Ecto neural progenitor cell (in vitro differentiated cells): ENCODE measurements at places on chromosomes 16 and 17.
A peak's percentile ranks its signal among the peaks of the same experiment; 100 is the strongest.

- no peak for DNase-seq
These were observed 79.8 kb downstream of the ARHGAP17 start for GRCh38 chr16:24935336-24935735.

GRCh38 chr17:45302649-45303173 lies 14.1 kb downstream of the MAP3K14 start:
- DNase-seq = no peak

- no peak for DNase-seq
These were observed 21.6 kb upstream of the SCNN1B start for GRCh38 chr16:23280483-23280967.

GRCh38 chr16:66296591-66296990 lies 69.9 kb upstream of the CDH5 start:
- no peak for DNase-seq

DNA sequence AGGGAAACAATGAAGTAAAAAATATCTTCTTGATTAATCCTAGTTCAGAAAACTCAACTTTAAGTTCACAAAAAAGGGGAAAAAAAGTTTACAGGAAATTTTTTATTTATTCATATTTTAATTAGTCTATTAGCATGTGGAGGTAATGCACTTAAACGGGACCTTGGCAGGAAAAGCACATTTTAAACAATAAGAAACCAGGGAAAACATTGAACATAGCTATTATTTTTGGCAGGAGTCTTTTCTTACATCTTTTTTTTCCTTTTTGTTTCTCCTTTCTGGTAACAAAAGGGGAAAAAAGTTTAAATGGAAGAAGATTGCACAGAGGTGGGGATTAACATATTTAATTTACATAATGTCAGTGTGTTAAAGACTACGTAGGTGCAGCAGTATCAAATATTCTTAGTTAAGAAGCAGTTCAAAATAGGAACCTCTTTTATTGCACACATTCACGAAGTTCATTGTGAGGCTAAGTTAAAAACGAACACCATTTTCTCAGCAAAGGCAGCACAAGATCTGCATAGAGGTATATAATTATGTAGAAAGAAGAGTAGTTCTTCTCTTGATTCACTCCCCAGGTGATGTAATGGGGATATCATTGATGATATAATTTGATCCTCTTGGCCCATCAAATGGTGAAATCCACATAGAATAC lies 940.5 kb downstream of the CDH11 start:
- DNase-seq = no peak

GRCh38 chr16:79008869-79009179 lies 591.7 kb downstream of the MAF start:
- DNase-seq = no peak

DNA sequence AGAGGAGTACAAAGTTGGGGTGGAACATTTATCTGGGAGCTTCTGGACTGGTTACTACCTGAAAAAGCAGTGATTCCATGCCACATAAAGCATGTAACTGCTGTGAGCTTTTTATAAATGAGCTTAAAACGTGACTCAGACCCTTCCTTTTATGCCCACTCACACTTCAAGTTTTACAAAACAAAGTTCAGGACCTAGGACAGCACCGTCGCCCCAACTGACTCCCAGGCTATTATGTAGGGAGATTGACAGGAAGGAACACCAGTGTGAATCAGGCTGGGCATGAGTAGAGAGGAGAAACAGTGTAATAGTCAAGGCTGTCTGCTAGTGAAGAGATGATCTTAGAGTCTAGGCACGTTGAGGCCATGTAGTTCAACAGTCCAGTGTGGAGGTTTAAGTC lies 91.6 kb upstream of the DNAH9 start:
- peak; percentile 75 for DNase-seq

- DNase-seq = no peak
These were observed 81.7 kb upstream of the GNG13 start for GRCh38 chr16:882256-882655.

GRCh38 chr17:35448214-35448898 lies at the start of gene SLFN13:
SLFN13 (minus strand) TSS chr17:35448766; CDS start chr17:35445680, 3,086 bp downstream.
- peak; percentile 83 for DNase-seq

- no peak for DNase-seq
These were observed 11.4 kb downstream of the MYL4 start for GRCh38 chr17:47220531-47220999.

DNA sequence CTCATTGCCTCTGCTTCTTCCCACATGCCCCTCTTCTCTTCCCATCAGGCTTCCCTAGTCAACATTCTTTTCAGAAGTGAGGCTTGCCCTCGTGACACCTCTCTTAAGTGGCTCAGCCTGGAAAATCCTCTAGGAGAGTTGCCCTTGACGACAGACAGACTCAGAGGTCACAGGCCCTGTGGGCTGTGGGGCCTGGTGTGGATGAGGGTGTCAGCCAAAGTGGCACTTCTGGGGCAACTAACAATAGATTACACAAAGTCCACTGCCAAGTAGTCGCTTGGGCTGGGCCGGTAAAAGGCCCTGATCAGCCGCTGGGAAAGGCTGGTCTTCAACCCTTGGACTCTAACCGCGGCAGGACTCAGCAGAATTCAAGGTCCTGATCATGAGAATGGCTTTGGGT lies 33.7 kb upstream of the METTL16 start:
- DNase-seq = no peak

- DNase-seq = peak; percentile 4
These were observed 12.4 kb downstream of the TENT4B start for GRCh38 chr16:50165473-50165872.

GRCh38 chr16:85778873-85779272 lies 20.5 kb downstream of the EMC8 start:
- no peak for DNase-seq

DNA sequence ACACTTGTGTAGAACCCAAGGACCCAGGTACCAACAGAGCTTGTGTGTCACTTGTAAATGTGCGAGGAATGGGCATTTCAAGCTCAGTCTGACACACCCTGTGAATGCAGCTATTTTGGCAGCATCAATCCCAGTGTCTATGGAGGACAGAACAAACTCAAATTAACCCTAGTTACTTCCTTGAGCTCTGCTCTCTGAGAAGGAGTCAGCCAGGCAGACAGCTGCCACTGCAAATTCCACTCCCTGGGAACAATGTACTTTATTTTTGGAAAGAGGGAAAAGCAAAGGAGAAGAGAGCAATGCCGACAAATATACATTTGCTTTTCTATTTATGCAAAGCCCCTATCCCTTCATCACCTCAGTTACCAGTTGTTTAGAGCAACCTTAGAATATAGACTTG lies 48.4 kb upstream of the NOG start:
- no peak for DNase-seq

- DNase-seq = peak; percentile 92
These were observed 363 bp upstream of the MIF4GD start for GRCh38 chr17:75271233-75271954.

GRCh38 chr17:51461578-51462004 lies 201.2 kb downstream of the UTP18 start:
- peak; percentile 80 for DNase-seq

- no peak for DNase-seq
These were observed 16.5 kb downstream of the PHKB start for GRCh38 chr16:47477679-47478078.

DNA sequence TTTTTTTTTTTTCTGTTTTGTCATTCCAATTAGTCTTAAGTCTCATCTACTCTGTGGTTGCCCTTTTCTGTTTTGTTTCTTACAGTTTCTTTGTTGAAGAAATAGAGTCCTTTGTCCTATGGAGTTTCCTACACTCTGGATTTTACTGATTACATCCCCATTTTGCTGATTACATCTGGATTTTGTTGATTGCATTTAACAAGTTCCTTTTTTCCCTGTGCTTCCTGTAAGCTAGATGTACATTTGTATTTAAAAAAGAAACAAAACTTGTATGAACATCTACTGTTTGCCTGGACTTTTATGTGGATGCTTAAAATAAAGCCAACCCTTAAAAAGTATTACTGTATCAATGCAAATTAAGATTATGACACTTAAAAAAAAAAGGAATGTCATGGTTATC lies 147.6 kb downstream of the CHD9 start:
- DNase-seq = no peak

DNA sequence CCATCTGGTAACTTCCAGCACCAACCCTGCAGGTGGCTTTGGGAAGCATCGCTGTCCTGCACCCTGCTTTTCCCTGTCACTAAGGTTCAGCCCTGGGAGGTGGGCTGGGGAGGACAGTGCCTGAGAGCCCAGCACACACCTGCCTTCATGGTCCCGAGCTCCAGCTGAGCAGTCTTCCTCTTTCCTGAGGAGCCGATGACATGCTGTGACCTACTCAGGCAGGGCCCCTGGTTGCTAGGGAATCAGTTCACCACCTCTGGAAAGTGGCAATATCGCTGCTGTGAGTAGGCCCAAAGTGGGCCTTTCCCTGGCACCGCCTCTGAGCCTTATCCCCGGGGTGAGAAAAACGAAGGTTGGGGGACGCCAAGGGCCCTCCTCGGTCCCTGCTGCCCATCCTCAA lies 17.9 kb downstream of the ST3GAL2 start:
- DNase-seq = no peak
